ENCODE measurements at places on chromosomes 1 and 21.

DNA sequence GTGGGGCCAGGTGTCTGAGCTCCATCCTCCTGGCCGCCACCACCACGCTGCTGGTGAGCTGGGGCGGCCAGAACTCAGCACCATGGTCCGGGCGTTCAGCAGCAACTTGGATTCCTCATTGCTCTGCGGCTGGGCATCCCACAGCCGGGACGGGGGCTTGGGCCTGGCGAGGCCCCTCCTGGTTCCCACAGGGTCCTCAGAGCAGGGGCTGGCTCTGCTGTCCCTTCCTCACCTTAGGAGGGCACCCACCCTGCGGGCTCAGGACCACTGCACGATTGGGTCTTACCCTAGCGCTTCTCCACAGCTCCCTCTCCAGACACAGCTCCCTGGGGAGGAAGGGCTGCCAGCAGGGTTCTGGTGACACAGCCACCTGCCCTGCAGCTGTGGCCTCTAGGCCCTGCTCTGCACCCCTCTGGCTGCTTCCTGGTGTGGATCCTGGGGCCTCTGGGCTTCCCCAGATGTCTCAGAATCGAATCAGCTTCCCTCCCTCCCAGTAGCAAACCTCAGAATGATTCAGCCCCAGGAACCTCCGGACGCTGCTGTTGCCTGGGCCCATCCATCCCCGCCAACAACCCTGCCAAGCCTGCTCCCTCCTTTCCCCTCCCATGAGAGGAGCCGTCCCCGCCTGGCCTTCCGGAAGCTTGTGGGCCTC lies 25.0 kb downstream of the CRYAA start:
- no peak for DNase-seq

DNA sequence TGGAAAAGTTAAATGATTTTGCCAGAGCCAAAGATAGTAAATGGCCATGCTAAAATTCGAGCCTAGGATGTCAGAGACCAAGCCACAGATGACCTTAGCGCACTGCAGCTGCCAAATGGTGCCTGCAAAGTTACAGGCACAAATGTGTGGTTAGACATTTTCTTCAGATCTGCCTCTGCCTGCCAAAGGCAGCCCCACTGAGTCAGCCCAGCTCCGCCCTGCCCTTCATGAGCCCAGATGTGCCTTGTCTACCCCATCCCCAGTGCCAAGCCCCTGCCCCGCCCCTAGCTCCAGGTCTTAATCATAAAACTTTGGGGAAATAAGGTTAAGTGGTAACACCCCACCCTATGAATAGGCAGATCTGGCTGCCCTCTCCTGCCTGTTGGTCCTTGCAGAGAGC lies 105.9 kb downstream of the DTL start:
- no peak for DNase-seq

GRCh38 chr1:170164103-170164763 lies 18.5 kb downstream of the NTMT2 start:
- no peak for DNase-seq

DNA sequence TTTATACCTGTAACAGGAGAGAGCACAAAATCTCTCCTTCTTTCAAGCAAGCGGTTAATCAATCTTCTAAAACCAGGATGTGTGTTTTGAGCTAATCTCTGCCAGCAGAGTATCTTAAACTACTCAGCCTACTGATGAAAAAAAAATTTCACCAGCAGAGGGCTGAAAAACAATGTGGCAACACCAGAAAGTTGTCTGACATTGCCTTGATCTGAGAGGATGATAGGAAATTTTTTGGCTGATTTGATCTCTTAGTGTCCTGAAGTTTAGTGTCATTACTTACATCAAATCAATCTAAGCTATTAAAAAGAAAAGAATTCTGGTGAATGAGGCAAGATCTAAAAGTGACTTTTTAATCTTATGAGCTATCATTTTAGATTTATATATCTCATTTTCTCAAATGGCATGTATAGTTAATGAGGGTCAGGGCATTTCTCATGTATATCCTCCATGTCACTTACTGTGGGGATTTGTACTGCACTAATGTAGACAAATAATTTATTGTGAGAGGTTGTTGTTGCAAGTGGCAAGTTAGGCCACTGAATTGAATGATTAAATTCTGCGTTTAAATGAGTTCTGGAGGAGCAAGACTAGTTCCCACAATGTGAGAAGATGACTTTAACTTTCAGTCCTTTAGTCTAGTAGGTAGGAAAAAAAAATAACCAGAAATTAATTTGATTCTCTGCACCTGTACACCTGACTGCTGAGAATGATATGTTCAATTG lies 10.9 kb downstream of the ADAMTS1 start:
- no peak for DNase-seq

GRCh38 chr1:43632135-43632670 lies 17.7 kb upstream of the KDM4A start:
- no peak for DNase-seq

GRCh38 chr1:30919025-30919881 lies 10.7 kb upstream of the SDC3 start:
- no peak for DNase-seq

- no peak for DNase-seq
These were observed 323.6 kb downstream of the MRPL39 start for GRCh38 chr21:25283720-25284119.

GRCh38 chr1:37987679-37988078 lies 2.1 kb downstream of the SF3A3 start:
- no peak for DNase-seq

- peak; percentile 36 for DNase-seq
These were observed 940 bp upstream of the ATAD3A start for GRCh38 chr1:1510912-1511532.

DNA sequence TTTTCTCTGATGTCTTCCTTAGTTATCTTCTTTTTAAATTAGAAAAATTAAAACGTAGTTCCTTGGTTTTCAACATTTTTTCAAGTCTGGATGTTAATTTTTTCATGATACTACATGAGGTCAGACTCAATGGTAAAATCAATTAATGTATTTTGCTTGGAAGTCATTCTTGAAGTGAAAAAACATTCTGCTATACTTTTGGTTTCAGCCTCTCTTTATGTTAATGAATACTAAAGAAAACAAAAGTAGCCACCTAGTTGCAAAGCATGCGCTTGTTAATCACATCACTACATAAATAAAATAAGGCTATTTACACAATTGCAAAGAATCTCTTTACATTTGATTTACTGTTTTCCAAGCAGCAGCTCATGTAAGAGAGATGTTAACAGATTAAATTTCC lies 170.4 kb downstream of the LIPI start:
- DNase-seq = no peak

GRCh38 chr1:53792806-53793205 lies 45.3 kb downstream of the NDC1 start:
- no peak for DNase-seq

GRCh38 chr21:14918527-14918926 lies 146.3 kb downstream of the NRIP1 start:
- no peak for DNase-seq

DNA sequence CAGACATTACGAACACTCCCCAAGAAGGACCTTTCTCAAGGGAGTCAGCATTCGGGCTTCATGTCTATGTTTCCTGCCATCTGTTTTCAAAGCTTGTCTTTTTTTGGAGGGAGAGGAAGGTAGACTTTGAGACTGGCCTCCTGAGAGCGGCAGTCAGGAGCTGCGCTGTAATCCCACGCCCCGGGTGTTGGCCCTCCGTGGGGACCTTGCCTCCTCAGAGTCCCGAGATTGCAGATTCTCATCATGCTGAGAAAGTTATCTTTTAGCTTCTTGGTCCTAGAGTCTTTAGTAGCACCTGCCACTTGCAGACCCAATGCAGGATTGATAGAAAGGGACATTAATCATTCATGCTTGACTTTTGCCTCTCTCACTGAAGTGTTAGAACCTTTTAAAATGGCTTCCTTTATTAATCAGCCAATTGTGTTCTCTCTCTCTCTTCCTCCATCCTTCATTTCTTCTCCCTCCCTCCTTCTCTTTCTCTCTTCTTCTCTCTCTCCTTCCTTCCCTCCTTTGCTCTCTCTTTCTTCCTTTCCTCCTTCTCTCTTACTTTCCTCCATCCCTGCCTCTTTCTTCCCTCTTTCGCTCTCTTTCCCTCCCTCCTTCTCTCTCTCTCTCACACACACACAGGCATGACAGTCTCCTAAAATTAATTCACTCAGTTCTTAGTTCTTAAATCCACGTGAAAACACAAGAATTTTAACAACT lies 25.2 kb upstream of the GNPAT start:
- DNase-seq = no peak

DNA sequence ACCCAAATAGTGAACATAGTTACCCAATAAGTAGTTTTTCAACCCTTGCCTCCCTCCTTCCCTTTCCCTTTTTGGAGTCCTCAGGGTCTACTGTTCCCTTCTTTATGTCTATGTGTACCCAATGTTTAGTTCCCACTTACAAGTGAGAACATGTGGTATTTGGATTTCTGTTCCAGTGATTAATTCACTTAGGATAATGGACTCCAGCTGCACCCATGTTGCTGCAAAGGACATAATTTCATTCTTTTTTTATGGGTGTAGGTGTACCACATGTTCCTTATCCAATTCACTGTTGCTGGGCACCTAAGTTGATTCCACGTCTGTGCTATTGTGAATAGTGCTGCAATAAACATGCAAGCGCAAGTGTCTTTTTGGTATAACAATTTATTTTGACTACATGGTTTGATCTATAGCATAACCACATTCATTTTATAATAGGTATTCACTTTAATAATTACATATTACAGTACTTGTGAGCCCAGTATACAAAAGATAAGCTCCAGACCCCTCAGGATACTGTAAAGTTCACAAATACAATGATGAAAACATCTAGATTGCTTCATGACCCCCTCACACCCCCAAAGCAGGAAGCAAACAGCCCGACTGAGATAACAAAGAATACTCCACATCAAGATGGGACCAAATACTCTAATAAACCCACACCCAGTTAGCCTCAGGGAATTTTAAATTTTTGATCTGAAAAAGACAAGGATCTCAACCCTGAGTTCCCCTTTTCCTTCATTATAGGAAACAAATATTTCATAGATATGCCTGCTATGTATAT lies 45.3 kb downstream of the PUM1 start:
- no peak for DNase-seq

GRCh38 chr1:216824511-216824910 lies 101.3 kb upstream of the ESRRG start:
- no peak for DNase-seq

DNA sequence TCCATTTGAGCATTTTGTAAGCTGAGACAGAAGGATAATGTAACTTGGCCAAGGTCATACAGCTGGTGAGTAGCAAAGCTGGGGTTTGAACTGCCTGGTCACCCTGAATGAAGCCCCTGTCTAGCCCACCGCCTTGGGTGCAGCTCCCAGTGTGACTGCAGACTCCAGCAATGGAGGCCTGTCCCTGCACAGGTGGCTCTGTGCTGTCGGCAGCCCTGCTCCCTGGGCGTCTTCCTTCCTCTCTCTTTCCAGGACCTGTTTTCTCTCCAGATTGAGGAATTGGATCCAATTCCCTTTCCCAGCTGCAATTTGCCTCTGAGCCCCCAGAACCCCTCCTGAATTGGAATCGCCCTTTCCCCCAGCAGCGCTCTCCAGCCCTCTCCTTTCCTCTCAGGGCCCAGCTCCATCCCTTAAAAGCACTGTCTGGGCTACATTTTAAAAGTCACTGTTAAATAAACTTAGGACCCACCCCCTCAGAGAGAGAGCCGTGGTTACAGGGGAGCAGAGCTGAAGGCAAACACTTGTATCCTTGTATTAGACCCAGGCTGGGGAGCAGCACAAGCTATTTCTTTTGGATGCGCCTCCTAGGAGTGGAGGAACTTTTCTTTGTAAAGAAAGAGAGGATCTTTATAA lies 161.4 kb upstream of the LMO4 start:
- DNase-seq = no peak

- DNase-seq = no peak
These were observed 867.4 kb upstream of the ADGRL2 start for GRCh38 chr1:80933346-80933745.

GRCh38 chr1:234170067-234170466 lies 203.2 kb upstream of the COA6 start:
- no peak for DNase-seq

- no peak for DNase-seq
These were observed 1.0 kb upstream of the CRTC2 start for GRCh38 chr1:153959454-153959853.

DNA sequence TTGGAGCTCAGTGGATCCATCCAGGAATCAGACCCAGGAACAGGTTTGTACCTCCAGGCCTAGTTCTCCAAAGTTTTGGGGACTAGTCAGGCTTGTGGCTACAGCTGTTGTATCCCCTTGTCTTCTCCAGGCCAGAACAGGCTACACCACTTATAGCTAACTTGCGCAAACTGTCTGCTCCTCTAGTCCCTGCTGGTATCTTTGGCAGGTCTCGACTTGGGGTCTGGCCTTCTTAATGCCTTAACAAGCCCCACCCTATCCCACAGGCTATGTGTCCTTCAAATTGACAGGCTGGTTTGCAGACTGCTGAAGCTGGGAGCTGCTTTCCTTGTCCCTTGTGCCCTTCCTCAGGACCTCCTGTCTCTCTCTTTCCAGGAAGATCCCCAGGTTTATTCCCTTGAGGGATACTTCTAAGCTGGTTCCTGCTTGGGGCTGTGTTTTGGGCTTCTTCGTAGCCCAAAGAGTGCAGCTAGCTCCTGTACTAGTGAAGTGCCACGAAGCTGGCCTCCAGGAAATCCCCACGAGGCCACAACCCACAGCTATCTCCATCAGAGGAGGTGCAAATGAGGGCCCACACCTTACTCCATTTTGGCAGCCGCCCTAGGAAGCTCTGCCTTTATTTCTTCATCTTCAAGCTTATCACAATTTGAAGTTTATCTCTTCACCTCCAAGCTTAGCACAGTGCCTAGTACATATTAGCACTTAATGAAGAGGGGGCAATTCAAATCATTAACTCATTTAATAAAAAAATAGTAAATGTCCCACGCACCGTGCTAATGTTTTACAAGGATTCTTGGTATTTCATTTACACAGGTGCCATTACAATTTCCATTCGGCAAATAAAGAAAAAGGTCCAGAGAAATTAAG lies 683 bp upstream of the DMAP1 start:
- DNase-seq = peak; percentile 64

DNA sequence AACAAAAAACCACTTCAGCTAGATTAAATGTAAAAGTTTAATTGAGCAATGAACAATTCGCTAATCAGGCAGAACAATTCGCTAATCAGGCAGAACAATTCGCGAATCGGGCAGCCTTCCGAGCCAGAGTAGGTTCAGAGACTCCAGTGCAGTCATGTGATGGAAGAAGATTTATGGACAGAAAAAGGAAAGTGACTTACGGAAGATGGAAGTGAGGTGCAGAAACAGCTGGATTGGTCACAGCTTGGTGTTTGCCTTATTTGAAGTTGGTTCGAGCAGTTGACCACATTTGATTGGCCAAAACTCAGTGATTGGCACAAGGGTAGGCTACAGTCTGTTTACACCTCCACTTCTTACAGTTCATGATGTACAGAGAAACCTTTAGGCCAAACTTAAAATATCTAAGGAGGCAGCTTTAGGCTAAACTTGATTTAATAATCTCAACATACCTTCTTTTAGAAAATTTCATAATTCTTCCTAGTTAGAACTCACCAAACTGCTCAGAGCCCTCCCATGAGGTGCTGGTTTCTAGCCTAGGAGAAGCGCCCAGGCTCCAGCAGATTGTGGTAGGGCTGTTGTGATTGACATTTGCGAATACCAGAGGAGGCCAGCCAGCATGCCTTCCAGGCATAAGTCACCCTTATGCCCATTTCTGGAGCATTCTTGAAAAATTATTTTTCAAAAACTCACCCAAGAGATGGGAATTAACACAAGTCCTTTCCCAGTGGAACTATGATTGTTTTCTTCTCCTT lies 22.8 kb upstream of the KCNC4 start:
- DNase-seq = no peak

GRCh38 chr1:29744684-29745490 lies 508.6 kb downstream of the PTPRU start:
- DNase-seq = no peak
